WERI-Rb-1 (cell line): ENCODE measurements at places on chromosomes 4 and X.
A peak's percentile ranks its signal among the peaks of the same experiment; 100 is the strongest.

DNA sequence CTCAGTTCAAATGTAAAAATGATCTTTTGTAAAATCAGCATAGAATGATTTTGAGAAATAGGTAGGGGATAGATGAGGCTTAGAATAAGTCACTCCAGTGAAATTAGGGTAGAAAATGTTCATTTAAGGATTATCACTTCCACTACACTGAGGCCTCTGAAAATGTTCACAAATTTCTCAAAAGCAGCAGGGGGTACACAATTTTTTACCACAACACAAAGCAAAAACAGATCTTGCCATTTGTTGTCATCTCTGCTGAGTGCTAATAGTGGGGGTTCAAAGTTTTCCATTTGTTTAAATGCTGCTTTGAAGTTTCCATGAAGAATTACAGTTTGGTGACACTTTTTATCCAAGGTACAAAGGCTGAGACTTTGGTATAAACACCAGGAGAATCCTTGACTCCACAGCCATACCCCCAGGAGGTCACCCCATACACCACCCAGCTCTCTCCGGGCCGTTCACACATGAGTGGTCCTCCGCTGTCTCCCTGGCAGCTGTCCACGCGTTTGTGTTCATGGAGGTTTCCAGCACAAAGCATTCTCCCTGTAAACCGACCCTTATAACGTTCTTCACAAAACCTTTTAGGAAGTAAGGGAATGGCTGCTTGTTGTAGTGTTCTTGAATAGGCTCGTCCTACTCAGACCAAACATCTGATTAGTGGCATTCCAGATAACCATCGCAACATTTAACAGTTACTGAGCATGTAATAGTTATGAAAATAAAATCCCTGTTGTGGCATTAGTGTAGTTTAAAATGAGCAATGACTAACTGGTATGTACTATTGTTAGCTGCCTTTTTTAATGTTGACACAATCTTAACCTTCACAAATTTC lies 71.0 kb downstream of the PRSS12 start:
- DNase-seq = peak; percentile 41

GRCh38 chr4:103074744-103075434 lies 1.7 kb downstream of the SLC9B2 start:
- DNase-seq = no peak

DNA sequence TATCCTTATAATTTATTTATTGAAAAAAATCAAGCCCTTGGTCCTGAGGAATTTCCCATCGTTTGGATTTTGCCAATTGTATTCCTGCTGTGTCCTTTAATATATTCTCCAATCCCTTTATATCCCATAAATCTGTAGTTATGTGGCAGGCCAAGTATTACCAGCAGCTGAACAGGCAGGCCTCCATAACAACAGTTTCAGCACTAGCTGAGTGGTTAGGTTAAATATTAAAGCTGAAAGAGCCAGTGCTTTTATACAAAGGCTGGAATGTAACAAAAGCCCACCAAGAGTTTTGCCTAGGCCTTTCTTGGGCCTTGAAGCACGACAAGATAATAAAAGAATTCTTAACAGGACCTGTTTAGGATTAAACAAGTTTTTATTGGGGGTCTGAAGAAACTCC lies 366.6 kb upstream of the GALNT7 start:
- no peak for DNase-seq

- DNase-seq = no peak
Observed at GRCh38 chr4:114642173-114642780, 43.7 kb downstream of the UGT8 start.

DNA sequence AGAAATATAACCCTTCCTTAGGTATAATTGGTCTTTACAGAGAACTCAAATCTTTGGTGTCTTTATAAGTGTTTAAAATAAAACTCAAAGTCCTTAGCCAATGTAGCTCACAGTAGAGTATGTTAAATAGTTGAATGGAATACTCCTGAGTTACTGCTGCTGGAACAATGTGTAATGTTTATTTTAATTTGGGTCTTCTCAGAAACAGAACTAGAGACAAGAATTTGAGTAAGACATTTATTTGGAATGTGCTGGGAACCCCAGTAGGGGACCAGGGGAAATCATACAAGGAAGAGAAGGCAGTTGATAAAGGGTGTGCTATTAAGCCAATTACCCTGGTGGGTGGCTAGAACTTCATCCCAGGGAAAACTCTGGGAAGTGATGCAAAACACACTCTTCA lies 240.4 kb upstream of the LDB2 start:
- DNase-seq = no peak

- peak; percentile 36 for DNase-seq
Observed at GRCh38 chrX:8815460-8816065, 14.4 kb upstream of the FAM9A start.

DNA sequence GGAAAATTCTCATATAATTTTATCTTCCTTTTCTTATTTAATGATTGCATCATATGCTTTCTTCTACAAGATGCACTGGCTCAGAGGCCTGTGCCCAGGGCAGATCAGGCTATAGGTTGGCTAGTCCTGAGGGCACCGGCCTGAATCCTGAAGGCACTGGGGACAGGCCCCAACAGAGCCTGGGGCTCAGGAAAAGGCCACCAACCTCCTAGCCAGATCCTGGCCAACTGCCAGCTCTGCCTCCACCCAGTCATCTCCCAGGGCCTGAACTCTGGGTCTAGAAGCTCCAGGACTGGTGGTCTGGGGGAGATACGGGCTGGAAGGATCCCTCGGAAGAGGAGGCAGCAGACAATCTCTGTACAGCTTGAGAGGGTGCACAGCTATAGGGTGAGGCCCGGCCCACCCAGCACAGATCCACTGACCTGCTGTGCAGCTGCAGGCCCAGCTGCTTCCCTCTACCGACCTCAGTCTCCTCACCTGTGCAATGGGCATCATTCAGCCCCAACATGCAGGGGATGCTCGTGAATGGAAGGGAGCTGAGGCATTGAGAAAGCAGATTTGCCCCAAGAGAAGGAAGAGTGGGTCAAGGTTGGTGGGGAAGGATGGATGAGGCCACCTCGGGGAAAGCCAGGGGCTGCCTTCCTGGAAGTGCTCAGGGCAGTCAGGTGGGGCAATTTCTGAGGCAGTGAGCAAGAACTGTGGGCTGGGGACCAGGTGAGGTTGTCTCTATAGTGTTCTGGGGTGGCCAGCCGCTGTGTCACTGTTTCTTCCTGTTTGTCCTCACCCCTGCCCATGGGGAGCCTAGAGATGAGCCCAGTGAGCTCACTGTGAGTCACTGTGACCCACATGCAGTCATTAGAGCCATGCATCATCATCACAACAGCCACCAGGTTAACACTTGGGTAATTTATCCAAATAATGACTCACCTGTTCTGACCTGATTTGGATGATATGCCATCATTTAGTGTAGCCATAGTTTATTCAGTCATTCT lies 22.4 kb upstream of the XAGE2 start:
- no peak for DNase-seq
